Glomerular endothelial cell (primary cell): ENCODE measurements at places on chromosomes 11 and 22. TPM values are rescaled to one million over a fixed set of nuclear protein-coding genes. Genes with fewer than 3 reads are reported as not detected.

DNA sequence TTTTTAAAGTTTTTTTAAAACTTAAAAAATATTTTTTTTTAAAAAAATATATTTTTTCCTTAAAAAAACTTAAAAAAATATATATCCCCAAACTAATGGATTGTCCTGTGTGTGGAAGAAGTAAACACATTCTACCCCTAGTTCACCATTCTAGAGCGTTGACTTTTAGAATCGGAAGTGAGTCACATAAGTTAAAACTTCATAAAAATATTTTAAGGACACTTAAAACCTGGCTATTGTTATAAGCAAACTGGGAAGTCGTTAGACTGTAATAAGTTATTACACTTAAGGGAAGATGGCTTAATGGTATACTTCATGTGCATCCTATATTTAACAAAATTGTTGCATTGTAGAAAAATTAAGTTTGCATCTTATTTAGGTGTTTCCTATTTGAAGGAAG lies 21.1 kb downstream of the FAM118B start:
- DNase-seq: no peak

DNA sequence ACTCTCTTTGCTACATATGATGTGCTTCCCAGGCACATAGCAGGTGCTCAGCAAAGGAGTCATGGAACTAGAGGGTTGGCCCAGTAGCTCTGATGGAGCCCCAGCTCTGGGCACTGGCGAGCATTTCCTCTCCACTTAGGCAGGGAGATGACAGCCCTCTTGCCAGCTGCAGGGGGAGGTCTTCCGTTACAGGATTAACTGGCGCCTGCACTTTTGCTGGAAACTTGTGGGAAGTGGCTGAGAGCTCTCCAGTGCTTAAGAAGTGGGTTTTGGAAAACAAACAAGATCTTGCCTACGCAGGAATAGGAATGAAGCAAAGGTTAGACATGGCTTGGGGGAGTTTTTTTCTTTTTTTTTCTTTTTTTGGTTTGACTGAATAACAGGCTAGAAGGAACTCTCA lies 75.5 kb downstream of the MICAL2 start:
- DNase-seq: no peak

DNA sequence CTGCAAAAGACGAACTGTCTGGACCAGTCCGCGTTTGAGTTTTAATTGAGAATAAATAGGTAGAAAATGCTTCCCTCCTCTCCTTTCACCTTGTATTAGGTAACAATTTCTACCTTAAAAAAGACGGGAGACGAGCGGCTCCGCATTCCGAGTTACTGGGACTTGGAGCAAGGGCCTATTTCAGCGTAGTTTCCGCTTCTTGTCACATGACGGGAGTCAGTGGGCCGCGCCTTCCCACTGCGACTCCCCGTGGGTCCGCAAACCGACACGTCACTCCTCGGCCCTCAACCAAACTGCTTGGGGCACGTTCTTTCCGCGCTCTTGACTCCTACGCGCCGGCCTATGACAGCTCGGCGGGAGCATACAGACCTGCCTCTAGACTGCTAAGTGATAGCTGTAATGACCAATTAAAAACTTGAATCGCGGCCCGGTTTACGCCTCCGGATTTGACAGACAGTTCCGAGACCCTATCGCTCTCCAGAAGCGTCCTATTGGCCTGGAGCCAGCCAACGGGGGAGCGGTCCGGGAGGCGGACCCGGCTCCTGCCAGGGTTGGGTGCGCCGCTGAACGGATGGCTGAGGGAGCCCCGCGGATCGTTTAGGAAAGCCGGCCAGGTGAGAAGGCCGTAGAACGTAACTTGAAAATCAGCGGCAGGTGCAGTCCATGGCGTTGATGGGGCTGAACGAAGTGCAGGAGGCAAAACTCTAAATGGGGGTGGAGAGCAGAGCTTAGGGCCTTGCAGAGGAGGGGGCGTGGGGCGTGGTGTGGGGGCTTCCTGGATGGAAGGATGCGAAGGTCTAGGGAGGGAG lies at the start of gene STT3A:
TSS of gene STT3A (plus strand) at position 548 of the 809 bp plus-strand sequence. CDS start 3,064 bp downstream, outside the sequence.
- peak; percentile 98 for DNase-seq

Gene TUBA8
- 0.19 and 1.8 TPM in 2 replicates for total RNA-seq

Gene APOA4
- total RNA-seq: not detected in 2 replicates

Gene DEUP1
- total RNA-seq: not detected in 2 replicates

Gene OR52E8
- total RNA-seq: not detected in 2 replicates
